ENCODE measurements at places on chromosomes 13 and 19.

GRCh38 chr19:50537769-50538230, 24.1 kb upstream of the ASPDH start:
- DNase-seq = peak; percentile 66

DNA sequence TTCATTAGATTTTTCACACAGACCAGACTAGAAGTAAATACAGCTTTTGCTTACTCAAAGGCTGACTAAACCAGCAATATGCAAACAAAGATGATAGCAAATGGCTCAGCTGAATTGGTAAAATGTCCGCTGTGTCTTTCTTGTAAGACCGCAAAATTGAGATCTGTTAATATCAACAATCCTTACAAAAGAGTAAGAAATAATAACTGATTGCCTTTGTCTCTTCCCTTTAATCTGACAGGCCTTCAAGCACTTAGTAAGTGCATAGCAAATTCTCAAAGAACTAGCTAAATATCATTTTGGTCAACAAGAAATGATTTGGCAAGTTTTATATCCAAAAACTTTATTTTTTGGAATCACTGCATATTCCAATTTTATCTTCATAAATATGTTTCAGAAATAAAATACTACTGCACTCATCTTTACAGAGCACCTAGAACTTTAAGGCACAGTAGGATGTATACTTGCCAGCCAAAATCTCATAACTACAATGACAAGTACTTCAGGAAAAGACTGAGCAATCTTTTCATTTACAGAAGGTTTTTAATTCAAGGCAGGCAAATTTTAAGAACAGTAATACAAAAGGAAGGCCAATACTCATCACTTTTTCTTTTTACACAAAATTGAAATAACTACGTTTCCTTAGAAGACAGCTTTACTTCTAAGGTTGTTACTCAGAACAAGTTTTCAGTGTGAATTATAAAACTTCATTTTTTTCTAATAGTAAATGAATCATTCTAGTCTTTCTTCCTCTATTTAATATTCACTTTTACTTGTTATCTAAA, 1.1 kb downstream of the ELF1 start:
- DNase-seq = no peak

GRCh38 chr13:45847554-45848224, 3.9 kb downstream of the SIAH3 start:
- DNase-seq = peak; percentile 29

GRCh38 chr19:13613447-13613846, 107.2 kb upstream of the CACNA1A start:
- DNase-seq = no peak

GRCh38 chr19:17753976-17754375, 2.7 kb downstream of the FCHO1 start:
- no peak for DNase-seq

- no peak for DNase-seq
These were observed 8.9 kb upstream of the TMEM160 start for GRCh38 chr19:47057328-47057727.

- DNase-seq = no peak
These were observed 31.5 kb downstream of the KLF5 start for GRCh38 chr13:73090116-73090822.

DNA sequence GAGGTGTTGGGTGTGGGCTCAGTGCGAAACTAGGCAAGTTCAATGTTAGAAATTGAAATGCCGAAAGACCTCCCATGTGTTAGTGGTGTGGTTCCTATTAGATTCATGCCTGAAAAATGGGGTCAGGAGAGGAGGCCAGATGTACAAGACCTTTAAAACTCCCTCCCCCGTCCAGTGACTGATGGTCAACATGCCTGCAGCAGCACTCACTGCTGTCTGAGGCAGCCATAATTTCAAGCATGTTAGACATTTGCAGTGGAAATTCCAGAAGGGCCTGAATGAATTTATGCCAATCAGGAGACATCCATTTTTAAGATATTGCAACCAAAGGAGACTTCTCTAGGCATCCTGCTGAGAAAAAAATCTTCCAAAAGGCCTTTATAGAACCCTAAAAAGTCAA, 426.9 kb upstream of the NBEA start:
- no peak for DNase-seq

- DNase-seq = no peak
These were observed 208.2 kb downstream of the ITGBL1 start for GRCh38 chr13:101660711-101661110.

DNA sequence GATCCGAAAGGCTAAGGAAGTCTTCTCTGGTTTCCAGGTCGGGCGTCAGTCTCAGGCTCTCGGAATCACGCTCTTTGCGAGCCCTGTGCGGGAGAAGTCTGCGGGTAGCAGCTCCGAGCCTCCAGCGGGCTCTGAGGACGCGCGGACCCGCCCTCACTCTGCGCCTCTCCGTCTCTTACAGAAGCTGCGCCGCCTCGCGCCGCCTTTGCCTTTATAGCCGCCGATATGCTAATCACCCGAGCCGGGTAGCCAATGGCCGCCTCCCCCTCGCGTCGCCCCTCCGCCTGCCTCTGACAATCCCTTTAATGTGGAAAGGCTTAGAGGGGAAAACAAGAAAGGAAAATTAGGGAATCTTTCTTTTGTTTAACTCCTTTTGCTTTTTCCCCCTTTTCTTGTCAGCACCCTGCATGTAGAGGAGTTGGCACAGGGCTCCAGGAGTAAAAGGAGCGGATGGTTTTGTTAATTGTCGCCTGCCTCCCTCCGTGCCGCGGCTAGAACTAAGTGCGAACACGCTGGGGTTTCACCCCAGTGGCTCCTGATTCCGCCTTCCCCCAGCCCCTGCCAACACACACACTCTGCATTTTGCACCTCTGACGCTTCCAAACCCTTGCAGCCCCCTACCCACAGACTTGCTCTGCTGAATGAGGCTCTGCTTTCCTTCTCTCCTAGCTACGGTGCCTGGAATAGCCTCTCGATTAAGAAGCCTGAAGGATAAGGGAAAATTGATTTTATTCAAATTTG, at the start of gene PCDH8:
PCDH8 (minus strand) TSS at position 186 of the 741 bp plus-strand sequence. CDS start 204 bp downstream, outside the sequence.
- DNase-seq = no peak

GRCh38 chr13:60018536-60018935, 145.2 kb downstream of the DIAPH3 start:
- no peak for DNase-seq

- DNase-seq = no peak
These were observed 19.0 kb upstream of the SPRY2 start for GRCh38 chr13:80359778-80360452.

GRCh38 chr13:102236341-102236740, 165.5 kb downstream of the FGF14 start:
- no peak for DNase-seq

DNA sequence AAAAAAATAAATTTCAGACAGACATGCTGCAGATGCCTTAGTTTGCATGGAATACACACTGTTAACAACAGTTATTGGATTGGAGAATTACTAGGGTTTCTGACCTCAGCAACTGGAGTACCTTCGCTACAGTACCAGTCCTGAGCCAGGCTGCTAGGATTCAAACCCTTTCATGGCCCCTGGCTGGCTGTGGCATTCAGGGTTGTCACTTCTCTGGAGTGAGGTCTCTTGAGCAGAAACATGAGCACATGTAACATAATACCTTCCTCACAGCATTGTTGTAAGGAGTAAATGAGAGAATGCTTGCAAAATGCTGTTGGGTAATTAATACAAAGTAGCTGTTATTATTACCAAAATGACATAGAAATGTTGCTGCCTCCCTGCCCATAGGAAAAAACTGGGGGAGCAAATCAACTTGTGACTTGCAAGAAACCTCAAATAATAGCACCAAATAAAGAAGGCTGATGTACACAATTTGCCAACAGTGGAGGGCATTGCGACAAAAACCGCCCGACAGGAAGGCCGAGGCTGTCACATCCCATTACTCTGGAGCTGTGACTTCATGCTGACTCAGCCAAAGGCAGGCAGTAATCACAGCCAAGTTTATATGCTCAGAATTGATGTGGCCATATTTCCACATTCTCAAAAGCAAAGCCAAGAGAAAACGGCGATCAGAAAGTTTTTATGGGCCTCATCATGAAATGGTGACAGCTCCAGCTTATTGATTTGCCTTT, 100.4 kb downstream of the RFC3 start:
- DNase-seq = no peak

- no peak for DNase-seq
These were observed 641 bp upstream of the SOX21 start for GRCh38 chr13:94712812-94713560.

GRCh38 chr13:89695343-89696257, 1651.9 kb upstream of the MIR17HG start:
- no peak for DNase-seq

DNA sequence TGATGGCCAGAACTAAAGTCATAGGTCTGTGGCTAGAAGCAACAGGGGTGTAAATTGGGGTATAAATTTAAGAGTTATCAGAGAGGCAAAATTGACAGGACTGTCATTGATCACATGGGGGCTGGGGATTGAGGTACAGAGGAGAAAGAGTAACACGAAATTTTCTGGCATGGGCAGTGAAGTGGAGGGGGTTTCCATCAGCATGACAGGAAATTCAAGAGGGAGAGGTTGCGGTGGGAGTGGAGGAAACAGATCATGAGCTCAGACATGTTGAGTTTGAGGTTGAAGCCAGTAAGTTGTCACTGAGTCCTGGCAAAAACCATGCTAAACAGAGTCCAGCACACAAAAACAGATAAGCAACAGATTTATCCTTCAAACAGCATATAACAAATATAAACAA, 192.1 kb upstream of the TSC22D1 start:
- no peak for DNase-seq

DNA sequence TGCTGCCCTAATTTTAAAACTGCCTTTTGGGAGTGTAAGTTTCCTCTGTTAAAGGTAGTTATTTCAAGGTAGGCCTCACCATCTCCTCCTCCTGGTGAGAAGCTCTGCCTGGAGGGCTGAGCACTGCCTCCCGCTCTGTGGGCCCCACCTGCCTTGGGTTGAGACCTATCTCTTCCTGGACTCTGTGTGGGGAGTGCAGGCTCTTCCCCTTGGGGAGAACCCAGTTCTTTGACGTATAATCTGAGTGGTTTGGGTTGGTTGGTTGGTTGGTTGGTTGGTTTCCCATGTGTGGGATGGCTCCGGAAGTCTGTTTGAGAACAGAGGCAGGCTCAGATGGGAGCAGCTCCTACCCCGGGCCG, 39.1 kb downstream of the ACTN4 start:
- peak; percentile 52 for DNase-seq

GRCh38 chr13:112959206-112959605, 9.8 kb upstream of the MCF2L start:
- DNase-seq = no peak

DNA sequence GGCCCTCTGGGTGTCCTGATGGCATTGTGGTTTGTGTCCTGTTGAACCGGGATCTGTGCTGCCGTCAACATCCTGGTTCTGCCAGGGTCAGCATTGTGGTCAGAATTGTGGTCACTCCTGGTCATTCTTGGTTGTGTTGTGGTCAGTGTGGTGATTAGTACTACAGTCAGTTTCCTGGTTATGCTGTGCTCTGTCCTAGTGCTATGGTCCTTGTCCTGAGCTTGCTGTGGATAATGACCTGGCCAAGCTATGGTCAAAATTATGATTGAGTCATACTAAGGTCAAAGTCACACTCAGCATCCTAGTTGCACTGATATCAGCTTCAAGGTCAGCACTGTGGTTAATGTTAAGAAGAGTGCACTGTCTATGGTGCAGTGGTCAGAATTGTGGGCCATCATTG, 4.5 kb upstream of the OLFM2 start:
- DNase-seq = no peak

DNA sequence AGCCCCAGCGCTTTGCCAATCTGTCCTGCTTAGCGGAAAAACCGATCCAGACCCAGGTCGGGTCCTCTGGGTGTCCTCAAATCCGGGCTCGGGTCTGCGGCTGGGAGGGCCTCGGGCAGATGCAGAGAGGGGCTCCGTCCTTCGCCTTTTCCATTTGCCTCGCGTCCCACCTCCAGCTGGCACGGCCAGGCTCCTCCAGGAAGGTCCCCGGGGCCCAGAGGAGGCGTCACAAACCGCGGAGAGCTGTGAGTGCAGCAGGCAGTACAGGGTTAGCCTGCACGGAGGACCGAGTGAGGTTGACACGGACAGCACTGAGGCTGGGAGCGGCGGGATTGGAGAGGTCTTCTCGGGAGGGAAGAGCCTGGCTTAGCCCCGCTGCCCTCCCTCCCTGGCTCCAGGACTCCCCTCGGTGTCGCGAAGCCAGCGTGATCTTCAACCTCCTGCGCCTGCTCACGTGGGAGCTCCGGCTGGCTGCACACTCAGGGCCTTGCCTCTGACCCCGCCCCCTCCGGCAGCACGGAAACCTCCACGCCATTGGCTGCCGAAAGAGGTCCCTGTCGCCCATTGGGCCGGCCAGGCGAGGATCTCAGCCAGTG, 2.8 kb upstream of the IFNL2 start:
- no peak for DNase-seq

- no peak for DNase-seq
These were observed 5.5 kb upstream of the METTL21C start for GRCh38 chr13:102700088-102701031.

GRCh38 chr13:95642999-95643398, 1.5 kb downstream of the DZIP1 start:
- no peak for DNase-seq

DNA sequence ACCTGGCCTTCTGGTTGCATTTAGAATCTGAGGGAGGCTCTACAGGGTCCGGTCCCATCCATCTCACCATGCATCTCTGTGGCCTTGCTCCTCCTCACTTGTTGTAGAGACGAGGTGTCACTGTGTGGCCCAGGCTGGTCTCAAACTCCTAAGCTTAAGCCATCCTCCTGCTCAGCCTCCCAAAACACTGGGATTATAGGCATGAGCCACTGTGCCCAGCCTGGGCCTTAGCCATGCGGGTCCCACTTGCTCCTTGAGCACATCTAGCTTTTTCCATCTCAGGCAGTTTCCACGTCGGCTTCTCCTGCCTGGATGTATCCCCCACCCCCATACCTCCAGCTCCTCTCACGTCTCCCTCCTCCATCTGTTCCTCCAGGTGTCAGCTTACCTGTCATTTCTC, 9.8 kb downstream of the ELSPBP1 start:
- no peak for DNase-seq

GRCh38 chr13:42214446-42214845, 57.5 kb upstream of the AKAP11 start:
- DNase-seq = no peak

DNA sequence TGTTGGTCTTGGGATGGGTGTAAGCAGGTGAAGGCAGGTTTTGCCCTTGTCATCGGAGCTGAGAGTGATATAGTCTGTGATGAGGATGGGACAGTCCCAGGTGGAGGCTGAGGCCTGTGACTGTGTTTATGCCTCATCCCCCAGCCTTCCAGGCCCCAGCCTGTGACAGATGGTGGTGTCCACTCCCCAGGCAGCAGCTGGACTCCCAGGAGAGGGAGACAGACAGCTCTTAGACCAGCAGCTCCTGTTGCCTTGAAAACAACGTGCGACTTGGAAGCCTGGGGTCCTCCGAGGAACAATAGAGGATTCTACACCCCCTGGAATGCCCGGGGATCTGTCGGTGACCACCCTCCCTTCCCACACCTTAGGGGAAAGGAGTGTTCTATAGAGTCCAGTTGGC, 63.8 kb downstream of the CHST8 start:
- no peak for DNase-seq

GRCh38 chr13:109274188-109274821, 512.1 kb downstream of the IRS2 start:
- no peak for DNase-seq

- DNase-seq = no peak
These were observed 94.6 kb downstream of the CRYL1 start for GRCh38 chr13:20431080-20431479.

GRCh38 chr19:41415154-41415571, 12.0 kb downstream of the B3GNT8 start:
- DNase-seq = no peak
